ENCODE measurements at places on chromosomes 16 and 17.
A peak's percentile ranks its signal among the peaks of the same experiment; 100 is the strongest.

DNA sequence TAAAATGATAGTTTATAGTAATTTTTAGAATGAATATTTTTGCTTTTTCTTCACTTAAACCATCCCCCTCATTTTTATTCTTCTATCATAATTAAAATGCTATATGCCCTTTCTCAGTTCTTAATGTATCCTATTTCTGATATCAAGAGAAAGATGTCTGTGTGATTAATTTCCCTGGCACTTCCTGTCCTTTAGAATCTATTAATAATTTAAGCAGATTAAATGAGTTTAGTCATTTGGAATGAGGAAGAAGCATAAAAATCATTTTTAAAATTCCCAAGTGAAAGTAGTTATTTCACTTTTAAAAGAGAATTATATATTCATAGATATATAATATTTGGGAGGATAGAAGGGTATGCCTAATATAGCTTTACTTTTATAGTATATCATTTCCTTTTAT, 27.8 kb upstream of the CDR2 start:
- DNase-seq: no peak

DNA sequence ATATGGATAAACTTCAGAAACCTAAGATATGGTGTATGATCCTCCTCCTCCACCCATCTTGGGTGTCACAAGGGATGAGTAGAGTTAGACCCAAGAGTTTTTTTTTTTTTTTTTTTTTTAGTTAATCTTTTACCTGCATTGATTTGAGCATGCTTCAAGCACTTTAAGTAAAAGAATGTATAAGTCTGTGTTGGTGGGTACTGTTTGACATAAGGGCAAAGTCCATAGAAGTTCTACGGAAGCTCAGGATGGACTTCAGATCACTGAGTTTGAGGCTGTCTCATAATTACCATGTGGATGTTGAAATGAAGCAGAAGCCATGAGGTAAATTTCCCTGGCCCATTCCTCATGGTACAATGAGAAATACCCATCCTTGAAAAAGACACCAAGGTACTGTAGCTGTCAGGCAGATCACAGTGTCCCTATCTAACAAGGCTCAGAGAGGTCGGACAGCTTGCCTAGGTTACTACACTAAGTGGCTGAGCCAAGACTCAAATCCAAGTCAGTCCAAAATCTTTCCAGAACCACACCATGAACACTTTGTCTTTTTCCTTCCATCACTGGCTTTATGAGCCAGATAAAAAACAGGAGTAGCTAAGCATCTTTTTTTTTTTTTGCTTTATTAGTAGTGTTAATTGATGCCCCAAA, 962.8 kb downstream of the CDH11 start:
- DNase-seq: no peak

GRCh38 chr17:28956112-28956511, 4.8 kb upstream of the PHF12 start:
- DNase-seq: no peak

DNA sequence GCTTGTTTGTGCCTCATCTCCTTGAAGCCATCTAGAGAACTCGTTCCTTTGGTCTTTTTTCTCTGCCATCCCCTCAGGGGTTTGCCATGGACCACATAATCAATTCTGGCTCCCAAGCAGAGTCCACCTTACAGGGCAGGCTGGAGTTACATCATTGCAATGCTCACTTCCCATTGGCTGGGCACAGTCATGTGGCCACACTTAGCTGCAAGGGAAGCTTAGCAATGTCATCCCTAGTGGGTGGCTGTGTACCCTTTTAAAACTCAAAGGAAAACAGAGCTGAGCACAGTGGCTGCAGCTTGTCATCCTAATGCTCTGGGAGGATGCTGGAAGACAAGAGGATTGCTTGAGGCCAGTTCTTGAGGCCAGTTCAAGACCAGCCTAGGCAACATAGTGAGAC, 41.9 kb upstream of the POLR3E start:
- no peak for DNase-seq

- DNase-seq: no peak
Observed at GRCh38 chr17:83187782-83188311, 108.4 kb downstream of the METRNL start.

DNA sequence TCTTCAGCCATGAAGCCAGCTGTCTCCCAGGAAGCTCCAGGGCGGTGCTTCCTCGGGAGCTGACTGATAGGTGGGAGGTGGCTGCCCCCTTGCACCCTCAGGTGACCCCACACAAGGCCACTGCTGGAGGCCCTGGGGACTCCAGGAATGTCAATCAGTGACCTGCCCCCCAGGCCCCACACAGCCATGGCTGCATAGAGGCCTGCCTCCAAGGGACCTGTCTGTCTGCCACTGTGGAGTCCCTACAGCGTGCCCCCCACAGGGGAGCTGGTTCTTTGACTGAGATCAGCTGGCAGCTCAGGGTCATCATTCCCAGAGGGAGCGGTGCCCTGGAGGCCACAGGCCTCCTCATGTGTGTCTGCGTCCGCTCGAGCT, 14.1 kb downstream of the STH start:
- no peak for DNase-seq

GRCh38 chr16:30551781-30552180, 6.4 kb downstream of the ZNF764 start:
- no peak for DNase-seq

DNA sequence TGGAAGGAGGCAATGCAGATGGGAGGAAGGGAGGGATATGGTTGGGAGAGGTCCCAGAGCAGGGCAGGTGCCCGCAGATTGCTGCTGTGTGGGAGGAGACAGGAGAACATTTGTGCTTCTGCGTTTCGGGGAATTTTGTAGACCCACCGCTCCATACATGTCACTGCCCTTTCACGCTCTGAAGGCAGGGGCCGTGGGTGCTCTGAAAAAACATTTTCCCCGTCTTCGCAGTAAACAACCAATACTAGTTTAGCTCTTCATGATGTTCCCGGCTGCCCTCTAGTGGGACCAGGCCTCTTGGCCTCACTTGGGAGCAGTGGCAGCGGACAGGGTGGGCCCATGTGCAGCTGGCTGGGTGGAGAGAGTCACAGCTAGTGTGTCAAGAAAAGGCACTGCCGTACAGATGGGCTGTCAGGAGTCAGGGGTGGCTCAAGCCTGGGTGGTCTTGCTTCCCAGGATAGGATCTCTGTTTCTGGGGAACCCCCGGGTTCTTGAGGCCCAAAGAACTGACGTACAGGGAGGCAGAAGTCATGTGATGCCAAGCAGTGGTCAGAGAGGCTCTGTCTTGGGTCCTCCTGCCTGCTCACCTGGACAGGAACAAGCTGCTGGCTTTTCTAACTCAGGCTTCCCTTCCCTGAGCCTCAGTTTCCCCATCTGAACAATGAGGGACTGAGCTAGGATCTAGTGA, 46.5 kb upstream of the CPNE2 start:
- peak; percentile 41 for DNase-seq

DNA sequence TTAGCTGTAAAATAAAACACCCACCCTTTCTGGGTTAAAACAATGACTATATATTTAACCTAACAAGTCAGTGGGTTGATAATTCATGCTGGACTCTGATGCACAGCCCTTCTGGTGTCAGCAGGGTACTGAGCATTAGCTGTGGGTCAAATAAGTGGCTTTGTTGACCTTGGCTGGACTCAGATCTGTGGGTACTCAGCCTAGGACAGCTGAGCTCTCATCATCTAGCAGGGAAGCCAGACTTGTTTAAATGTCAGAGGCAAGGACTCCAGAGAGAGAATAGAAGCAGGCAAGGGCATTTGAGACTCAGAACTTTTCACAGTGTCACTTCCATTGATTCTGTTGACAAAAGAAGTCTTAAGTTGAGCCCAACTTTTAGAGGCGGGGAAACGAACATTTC, 1063.8 kb upstream of the CDH8 start:
- DNase-seq: no peak

GRCh38 chr17:74924250-74924948, at the start of gene OTOP2:
Gene OTOP2, plus strand, starts transcription at chr17:74924273. Its CDS starts 360 bp downstream, at chr17:74924633.
- DNase-seq: no peak

GRCh38 chr16:8867216-8867931, 1.4 kb downstream of the CARHSP1 start:
- DNase-seq: no peak

- no peak for DNase-seq
Observed at GRCh38 chr16:13638218-13638617, 281.7 kb upstream of the ERCC4 start.

GRCh38 chr17:11553135-11553534, 45.1 kb upstream of the DNAH9 start:
- DNase-seq: no peak

DNA sequence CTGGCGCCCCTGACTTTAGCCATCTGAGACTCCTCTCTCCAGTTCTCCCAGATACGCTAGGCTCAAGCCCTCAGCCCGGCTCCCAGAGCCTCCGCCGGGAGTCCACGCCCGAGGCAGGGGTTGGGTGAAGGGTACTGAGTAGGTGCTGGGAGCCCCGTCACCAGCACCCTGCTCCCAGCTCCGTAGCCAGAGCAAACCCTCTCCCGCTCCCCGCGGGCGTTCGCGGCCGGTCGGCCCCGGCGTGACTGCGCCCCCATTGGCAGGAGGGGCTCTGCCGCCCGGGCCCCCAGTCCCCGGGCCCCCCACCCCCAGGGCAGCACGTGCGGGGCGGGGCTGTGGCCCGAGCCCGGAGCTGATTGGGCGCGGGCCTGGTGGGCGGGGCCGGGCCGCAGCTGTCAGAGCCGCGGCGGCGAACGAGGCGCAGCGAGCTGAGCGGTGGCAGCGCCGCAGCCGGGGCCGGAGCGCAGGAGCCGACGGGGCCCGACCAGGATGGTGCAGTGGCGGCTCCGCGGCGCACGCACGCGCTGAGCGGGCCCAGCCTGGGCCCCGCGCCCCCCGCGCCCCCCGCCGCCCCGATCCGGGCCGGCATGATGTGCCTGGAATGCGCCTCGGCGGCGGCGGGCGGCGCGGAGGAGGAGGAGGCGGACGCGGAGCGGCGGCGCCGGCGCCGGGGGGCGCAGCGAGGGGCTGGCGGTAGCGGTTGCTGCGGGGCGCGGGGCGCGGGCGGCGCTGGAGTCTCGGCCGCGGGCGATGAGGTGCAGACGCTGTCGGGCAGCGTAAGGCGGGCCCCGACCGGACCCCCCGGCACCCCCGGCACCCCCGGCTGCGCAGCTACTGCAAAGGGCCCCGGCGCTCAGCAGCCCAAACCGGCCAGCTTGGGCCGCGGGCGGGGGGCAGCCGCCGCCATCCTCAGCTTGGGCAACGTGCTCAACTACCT, at the start of gene SPNS2:
Gene SPNS2, plus strand, starts transcription at position 421 of the 937 bp plus-strand sequence. Its CDS starts 167 bp downstream, at position 588.
- DNase-seq: no peak

GRCh38 chr16:54766355-54766754, 164.3 kb upstream of the IRX5 start:
- no peak for DNase-seq

- no peak for DNase-seq
Observed at GRCh38 chr17:28469376-28469775, 4.1 kb upstream of the SLC13A2 start.

DNA sequence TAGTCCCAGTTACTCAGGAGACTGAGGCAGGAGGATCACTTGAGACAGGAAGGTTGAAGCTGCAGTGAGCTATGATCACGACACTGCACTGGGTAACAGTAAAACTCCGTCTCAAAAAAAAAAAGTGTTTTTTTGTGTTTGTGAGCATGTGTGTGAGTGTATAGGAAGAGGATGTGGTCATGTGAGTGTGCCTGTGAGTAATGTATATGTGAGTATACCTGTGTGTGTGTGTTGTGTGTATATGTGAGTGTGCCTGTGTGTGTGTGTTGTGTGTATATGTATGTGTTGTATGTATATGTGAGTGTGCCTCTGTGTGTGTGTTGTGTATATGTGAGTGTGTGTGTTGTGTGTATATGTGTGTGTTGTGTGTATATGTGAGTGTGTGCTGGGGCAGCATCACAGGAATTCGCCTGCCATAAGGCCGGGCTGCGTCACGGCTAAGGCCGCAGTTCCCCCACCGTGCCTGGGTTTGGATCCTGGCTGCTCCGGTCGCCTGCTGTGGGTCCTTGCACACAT, 21.4 kb upstream of the NPTX1 start:
- no peak for DNase-seq

DNA sequence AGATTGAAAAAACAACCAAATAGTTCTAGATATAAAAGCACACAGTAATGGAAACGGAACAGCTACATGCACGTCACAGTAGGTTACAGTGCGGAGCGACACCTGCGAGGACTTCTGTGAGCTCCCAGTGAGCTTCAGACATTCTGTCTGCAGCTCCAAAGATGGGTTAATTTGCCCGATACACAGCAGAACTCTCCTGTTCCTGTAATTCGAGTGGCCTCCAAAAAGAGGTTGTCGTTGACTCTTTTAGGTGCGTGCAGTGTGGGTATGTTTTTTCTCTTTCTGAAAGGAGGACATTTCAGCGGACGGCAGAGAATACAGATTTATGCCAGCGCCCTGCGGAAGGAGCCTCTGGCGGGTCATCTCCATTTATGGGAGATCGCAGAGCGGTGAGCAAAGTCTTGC, 2.9 kb downstream of the OR1F1 start:
- no peak for DNase-seq

GRCh38 chr16:14069818-14070217, 1.3 kb upstream of the MRTFB start:
- DNase-seq: no peak

Data from fibroblast of skin of left quadriceps (primary cell).